ENCODE measurements at places on chromosomes 16 and 17. TPM values are rescaled to one million over a fixed set of nuclear protein-coding genes. Genes with fewer than 3 reads are reported as not detected.

DNA sequence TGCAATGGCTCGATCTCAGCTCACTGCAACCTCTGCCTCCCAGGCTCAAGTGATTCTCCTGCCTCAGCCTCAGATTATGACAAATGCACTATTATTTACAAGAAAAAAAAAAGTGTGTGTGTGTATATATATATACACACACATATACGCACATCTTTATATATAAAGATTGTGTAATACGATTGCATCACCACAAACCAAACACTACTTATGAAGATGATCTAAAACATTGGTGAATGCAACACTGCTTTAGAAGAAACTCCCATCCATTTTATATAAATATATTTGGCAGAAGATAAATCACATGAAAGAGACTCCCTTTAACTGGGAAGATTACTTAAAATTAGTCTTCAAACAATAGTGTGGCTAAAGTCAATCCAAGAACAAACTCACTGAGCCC, 96.7 kb downstream of the SYCE1L start:
- no peaks in the 10 kb centered on the region for H3K4me1 ChIP-seq
- H3K27me3 ChIP-seq = peaks cover 7% of the 10 kb centered on the region
- H3K36me3 ChIP-seq = no peaks in the 10 kb centered on the region
- H3K4me3 ChIP-seq = no peak overlapping the region
- no peak for DNase-seq

Gene MT1F
- total RNA-seq = 4.3 TPM

Gene ETV4
- total RNA-seq = 8.1 TPM

Gene TBC1D3D
- total RNA-seq = 0.69 TPM

Gene RNPS1
- 403 TPM for total RNA-seq

DNA sequence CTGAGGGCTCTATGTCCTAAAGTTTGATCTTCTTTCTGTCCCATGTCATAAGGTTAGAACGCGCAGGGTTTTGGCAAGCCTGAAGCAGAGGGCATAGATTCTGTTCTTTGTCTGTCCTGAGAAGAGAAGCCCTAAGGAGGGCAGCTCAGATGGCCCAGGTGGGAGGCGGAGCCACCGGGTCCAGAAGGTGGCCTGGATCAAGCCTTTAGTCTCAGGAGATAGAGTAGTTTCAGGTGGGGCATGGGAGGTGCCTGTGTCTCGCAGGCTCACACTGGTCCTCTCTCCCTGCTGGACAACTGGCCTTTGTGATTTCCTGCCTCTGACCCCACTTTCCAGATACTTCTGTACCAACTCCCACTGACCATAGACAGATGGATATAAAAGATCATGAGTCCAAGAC, 44.2 kb upstream of the DNAJA2 start:
- peaks cover 4% of the 10 kb centered on the region for H3K27me3 ChIP-seq
- H3K4me1 ChIP-seq = peaks cover 23% of the 10 kb centered on the region
- no peak overlapping the region for H3K4me3 ChIP-seq
- DNase-seq = no peak
- H3K27ac ChIP-seq = no peak overlapping the region

Gene FGF11
- total RNA-seq = 6.4 TPM

Gene SLC22A31
- 2.6 TPM for total RNA-seq

Gene DPEP3
- not detected for total RNA-seq

Gene CISD3
- 39.2 TPM for total RNA-seq

Gene ARHGAP44
- not detected for total RNA-seq

GRCh38 chr17:48492401-48493298, 38.2 kb downstream of the HOXB1 start:
- H3K27me3 ChIP-seq = peaks cover 19% of the 10 kb centered on the region
- peak; percentile 64 for DNase-seq
- peaks cover 1% of the 10 kb centered on the region for H3K36me3 ChIP-seq
- peak overlapping the region; percentile 45 for H3K4me3 ChIP-seq
- H3K4me1 ChIP-seq = peaks cover 54% of the 10 kb centered on the region

DNA sequence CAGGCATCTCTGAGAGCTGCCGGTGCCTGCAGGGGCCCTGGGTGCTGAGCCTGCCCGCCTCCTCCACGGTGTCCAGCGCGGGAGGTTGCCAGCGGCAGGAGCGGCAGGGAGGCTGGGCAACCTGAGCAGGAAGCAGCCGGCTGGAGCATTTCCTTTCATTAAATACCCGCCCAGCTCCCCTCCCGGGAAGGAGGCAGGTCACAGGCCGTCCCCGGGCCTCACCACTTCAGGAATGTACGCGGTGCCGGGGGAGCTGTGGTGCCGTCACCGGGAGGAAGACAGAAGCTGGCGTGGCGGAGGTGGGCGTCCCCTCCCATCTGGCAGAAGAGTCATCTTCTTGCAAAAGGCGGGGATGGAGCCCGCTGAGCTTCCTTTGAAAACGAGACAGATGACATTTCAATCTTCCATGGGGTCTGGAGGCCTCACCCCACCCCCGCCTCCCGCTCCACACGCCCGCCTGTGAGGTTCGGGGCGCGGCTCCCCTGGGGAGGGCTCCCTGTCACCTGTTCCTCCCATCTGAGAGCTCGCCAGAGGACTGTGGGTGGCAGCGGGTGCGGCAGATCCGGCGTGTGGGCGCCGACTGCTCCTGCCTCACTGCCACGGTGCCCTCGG, 16.0 kb downstream of the SOX8 start:
- H3K27ac ChIP-seq = no peak overlapping the region
- H3K4me3 ChIP-seq = peak overlapping the region; percentile 33
- no peaks in the 10 kb centered on the region for H3K36me3 ChIP-seq
- DNase-seq = no peak
- peaks cover 31% of the 10 kb centered on the region for H3K4me1 ChIP-seq

Gene SLC12A3
- total RNA-seq = not detected

Gene RCVRN
- not detected for total RNA-seq

Gene NLGN2
- total RNA-seq = 2.7 TPM

Gene DHRS7C
- total RNA-seq = not detected

- H3K4me1 ChIP-seq = peaks cover 11% of the 10 kb centered on the region
- no peak overlapping the region for H3K27ac ChIP-seq
- DNase-seq = no peak
- H3K36me3 ChIP-seq = no peaks in the 10 kb centered on the region
- H3K27me3 ChIP-seq = no peaks in the 10 kb centered on the region
Measured at GRCh38 chr17:65360961-65361552, 200.4 kb downstream of the AXIN2 start.

DNA sequence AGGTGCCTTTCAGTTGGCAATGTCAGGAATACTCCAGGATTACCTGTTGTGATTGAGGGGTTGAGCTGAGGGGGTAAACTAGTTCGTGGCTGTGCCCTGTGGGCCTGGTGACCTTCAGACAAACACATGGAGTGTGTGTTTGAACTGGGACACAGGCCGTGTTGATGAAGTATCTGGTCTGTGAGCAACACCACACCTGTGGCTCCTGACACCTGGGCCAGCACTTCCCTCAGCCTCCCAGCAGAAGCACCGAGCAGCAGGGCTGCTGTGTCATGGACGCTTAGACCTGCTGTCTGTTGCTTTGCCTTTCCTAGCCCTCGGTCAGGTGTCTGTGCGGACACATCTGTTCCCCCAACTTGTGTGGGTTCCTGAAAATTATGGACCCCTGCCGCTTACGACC, 82.9 kb downstream of the KSR1 start:
- no peaks in the 10 kb centered on the region for H3K27me3 ChIP-seq
- H3K4me1 ChIP-seq = peaks cover 90% of the 10 kb centered on the region
- no peak overlapping the region for H3K27ac ChIP-seq
- no peak overlapping the region for H3K4me3 ChIP-seq

DNA sequence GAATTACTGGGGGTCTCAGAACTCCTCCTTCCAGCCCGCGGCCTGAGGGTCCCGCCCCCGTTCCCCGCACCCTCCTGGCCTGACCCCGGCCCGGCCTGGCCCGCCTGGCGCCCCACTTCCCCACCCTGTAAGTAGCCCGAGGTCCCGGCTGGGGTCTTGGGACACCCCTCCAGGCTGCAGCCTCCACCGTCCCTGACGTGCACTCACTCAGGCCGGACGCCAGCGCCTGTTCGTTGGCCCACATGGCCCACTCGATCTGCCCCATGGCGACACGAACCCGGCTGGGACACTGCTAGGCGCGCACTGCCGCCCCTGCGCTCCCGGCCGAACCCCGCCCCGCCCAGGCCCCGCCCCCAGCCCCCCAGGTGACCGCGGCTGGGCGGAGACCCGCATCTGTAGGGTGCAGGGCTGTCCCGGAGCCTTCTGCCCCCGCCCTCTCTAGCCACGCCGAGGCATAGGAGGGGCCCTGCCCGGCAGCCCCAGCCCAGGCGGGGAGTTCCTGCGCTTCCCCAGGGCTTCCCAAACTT, at the start of gene CYBA:
CYBA (minus strand) TSS at position 305 of the 527 bp plus-strand sequence; CDS start at position 265, 40 bp downstream.
- H3K27ac ChIP-seq = peak within 1 kb of the TSS; percentile 96
- peaks cover 13% of the 10 kb centered on the region for H3K4me1 ChIP-seq
- H3K4me3 ChIP-seq = peak within 1 kb of the TSS; percentile 88
- peak; percentile 88 for DNase-seq

GRCh38 chr16:66652661-66653360, 43.7 kb downstream of the CMTM4 start:
- no peaks in the 10 kb centered on the region for H3K36me3 ChIP-seq
- peaks cover 21% of the 10 kb centered on the region for H3K4me1 ChIP-seq
- H3K27ac ChIP-seq = no peak overlapping the region
- H3K4me3 ChIP-seq = no peak overlapping the region
- peaks cover 9% of the 10 kb centered on the region for H3K27me3 ChIP-seq

GRCh38 chr16:85055493-85056210, 28.1 kb downstream of the KIAA0513 start:
- peak overlapping the region; percentile 60 for H3K4me3 ChIP-seq
- H3K36me3 ChIP-seq = peaks cover 6% of the 10 kb centered on the region
- H3K27ac ChIP-seq = peak overlapping the region; percentile 84
- peak; percentile 75 for DNase-seq
- peaks cover 31% of the 10 kb centered on the region for H3K4me1 ChIP-seq

- H3K36me3 ChIP-seq = no peaks in the 10 kb centered on the region
- H3K4me3 ChIP-seq = no peak overlapping the region
- no peak for DNase-seq
- peaks cover 5% of the 10 kb centered on the region for H3K4me1 ChIP-seq
Measured at GRCh38 chr17:78544881-78545755, 32.1 kb downstream of the DNAH17 start.

- DNase-seq = no peak
- H3K27me3 ChIP-seq = no peaks in the 10 kb centered on the region
- H3K27ac ChIP-seq = no peak overlapping the region
- peaks cover 20% of the 10 kb centered on the region for H3K36me3 ChIP-seq
- no peak overlapping the region for H3K4me3 ChIP-seq
- peaks cover 38% of the 10 kb centered on the region for H3K4me1 ChIP-seq
Measured at GRCh38 chr16:21614896-21615295, 15.5 kb downstream of the METTL9 start.

DNA sequence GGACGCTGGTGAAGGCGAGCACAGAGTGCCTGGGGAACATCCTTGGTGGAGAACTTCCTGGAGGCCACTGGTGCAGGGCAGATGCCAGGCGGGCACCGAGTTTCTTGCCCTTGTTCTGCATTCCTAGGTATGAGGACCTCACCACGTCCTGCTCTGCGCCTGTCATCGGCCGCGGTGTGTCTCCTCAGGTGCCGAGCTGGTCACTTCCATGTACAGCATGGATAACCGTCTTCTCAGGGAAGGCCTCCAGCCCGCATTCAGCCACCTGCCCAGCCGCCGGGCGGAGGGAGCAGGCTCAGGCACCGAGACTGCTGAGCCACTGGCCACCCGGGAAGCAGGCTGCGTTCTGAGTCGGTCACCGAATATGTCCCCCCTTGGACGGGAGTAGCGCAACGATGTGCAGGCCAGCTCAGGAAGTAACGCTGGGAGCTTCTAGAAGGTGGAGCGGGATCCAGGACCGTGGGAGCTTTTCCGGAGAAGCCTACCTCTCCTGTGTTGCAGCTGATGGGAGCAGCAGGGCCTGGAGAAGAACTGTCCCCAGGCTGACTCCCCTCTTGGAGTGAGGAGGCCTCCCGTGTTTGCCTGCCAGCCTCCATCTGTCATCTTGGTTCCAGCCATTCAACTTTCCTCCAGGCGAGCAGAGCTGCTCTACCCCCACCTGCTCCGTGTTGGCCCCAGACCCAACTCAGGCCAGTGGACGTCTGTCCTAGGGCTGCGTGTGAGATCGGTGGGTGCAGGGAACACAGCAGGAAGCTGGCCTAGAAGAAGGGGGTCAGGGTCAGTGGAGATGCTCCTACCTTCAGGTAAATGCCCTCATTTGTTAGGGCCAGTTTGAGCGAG, 2.1 kb upstream of the BAIAP2 start:
- peaks cover 40% of the 10 kb centered on the region for H3K27me3 ChIP-seq
- H3K36me3 ChIP-seq = no peaks in the 10 kb centered on the region
- H3K27ac ChIP-seq = no peak overlapping the region
- DNase-seq = no peak

Measured in activated T-helper 1 cell treated with anti-CD3 and anti-CD28 coated beads, Interleukin-12 subunit alpha, Interleukin-12 subunit beta, Interleukin-2, Interleukin-4 antibody, amounts not matched to agents 30 ng/mL and 10 ng/mL and 1 ng/mL, durations not matched to agents 14 hours and 24 hours and 36 hours (primary cell).